ENCODE measurements at places on chromosomes 1 and 21. TPM values are rescaled to one million over a fixed set of nuclear protein-coding genes. Genes with fewer than 3 reads are reported as not detected.

- no peak for DNase-seq
These were observed 427.8 kb upstream of the ZP4 start for GRCh38 chr1:238318294-238319110.

Gene C1orf232
- total RNA-seq = not detected

- DNase-seq = no peak
These were observed 103.9 kb downstream of the CASZ1 start for GRCh38 chr1:10692401-10693021.

- DNase-seq = no peak
These were observed 54.7 kb downstream of the RIPK4 start for GRCh38 chr21:41712201-41712600.
